Right forelimb (tissue), 1 donor: ENCODE measurements at places on chromosomes 7 and 10.

- DNase-seq = no peak
These were observed 478 bp upstream of the ZNF22 start for GRCh38 chr10:45000138-45000751.

DNA sequence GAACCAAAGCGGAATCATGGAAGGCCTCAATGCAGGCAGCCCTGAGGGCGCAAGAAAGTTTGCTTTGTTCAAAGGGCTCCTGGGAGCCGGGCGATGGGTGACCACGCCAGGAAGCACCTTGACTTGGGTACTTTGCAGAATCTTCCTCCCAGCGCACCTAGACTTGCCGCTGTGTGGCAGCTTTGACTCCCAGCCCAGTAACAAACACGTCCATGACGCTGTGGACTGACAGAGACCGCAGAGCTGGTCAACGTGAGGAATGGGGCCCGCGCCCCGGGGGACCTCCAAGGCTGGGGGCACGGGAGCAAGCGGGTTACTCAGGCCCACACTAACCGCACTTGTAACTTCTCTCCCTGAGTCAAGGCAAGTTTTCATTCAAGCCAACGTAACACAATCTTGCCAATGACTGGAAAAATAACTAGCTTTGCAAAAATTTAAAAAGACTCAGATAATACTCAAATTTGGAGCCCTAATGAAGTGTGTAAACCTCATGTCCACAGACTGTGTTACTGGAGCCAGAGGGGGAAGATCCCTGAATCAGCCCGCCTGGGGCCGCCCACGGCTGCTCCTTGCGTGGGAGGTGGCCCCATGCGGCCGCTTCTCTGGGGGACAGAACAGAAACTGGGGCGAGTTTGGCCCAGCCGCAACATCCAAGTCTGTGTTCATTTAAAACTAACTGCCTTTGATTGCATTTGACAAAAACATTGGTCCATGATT, 130.8 kb downstream of the DNAJB6 start:
- no peak for DNase-seq

DNA sequence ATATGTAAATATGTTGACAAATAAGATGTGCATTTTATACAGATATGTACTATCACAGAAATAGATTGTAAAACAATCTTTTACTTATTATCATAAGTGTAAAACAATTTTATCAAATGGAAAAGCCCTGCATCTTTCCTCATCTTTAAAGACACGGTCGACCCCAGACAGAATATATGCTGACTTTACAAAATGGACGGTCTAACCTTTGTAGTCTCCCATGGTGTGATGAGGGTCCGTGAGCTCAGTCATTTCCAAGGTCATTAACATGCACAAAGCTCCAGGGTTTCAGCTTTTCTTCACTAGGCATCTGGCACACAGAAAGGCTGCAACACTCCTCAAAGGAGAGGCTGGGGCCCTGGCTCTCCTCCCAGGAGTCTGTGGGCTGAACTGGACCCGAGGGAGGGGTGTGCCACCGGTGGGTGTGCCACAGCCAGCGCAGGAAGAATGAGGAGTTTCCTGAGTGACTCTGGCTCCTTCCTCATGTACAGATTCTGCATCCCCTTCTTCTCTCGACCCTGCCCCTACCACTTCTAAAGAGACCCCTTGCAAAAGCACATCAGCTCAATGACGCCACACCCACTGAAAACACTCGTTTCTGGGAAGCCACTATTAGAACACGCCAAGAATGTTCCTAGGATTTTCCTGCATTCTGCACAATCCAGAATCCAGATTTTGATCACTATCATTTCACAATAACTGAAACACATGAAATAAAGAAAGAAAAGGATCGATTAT, 26.2 kb upstream of the ABLIM1 start:
- peak; percentile 65 for DNase-seq

- DNase-seq = peak; percentile 64
These were observed 55.4 kb downstream of the LYZL1 start for GRCh38 chr10:29344073-29344820.

- DNase-seq = peak; percentile 71
These were observed 17.7 kb downstream of the CLIP2 start for GRCh38 chr7:74306730-74307469.

- DNase-seq = no peak
These were observed 154.6 kb downstream of the FOXP2 start for GRCh38 chr7:114569220-114569619.

DNA sequence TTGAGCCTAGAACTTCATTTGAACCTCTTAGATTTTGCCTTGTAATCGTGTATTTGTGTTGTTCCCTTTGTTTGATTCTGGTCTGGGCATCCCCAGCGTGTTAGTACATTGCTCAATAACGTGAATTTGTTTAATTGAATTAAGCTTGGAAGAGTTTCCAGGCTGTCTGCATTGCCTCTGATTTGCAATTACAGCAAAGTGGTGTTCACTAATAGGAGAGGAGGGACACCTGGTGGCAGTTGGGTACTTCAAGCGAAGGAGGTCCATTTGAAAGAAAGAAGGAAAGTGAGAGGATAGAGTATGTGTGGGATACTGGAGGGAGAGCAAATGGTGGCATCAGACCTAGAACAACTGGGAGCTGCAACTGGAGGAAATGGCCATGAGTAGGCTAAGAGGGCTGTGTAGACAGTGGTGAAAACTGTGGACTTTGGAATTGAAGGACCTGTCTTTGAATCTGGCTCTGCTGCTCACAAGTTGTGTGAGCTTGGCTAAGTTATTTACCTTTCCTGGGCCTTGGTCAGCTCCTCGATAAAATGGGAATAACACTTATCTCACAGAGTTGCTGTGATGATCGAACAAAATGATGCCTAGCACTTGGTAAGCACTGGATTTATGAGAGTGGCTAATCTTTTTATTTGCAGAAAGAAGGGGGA, 15.1 kb downstream of the LSMEM1 start:
- peak; percentile 51 for DNase-seq

- no peak for DNase-seq
These were observed 36.3 kb downstream of the MKX start for GRCh38 chr10:27709304-27709703.

GRCh38 chr10:48457949-48458661, 146.8 kb downstream of the ARHGAP22 start:
- DNase-seq = no peak

DNA sequence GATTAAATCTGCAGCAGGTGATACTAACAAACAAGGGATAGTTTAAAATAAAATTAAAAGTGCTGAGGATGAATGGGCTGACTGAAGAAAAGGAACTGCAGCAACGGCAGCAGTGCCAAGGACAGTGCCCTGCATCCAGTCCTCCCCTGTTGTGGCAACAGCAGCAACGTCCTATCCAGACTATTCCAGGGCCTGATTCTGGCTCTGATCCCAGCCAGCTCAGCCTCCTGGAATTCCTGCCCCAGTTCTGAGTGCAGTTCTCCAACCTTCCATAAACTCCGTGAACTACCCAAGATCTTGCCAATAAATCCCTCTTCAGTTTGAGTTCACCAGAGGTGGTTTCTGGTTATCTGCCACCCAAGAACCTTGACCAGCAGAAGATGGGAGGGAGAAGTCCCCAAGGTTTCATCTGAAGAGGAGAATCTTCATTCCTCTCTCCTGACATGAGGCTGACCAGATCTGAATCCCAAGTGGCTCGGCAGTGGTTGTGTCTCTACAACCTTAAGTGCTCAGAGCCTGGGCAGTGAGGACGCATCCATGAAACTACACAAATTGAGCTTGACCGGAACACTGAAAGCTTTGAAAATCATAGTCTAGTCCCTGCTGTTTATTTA, 115.8 kb downstream of the SORBS1 start:
- no peak for DNase-seq

DNA sequence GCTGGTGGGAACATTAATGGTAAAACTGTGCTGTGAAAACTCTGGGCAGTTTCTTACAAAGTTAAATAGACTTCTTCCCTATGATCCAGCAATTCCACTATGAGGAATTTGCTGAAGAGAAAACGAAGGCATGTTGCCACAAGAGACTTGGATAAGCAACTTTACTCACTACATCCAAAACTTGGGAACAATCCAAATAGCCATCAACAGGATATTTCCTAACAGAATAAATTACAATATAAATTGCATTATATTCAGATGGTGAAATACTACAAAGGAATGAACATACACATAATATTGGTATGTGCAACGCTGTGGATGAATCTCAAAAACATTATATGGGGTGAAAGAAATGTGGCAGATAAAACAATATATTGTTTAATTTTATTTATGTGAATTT, 21.4 kb upstream of the MKI67 start:
- DNase-seq = no peak

GRCh38 chr10:35934642-35934995, 292.5 kb upstream of the FZD8 start:
- DNase-seq = peak; percentile 73

DNA sequence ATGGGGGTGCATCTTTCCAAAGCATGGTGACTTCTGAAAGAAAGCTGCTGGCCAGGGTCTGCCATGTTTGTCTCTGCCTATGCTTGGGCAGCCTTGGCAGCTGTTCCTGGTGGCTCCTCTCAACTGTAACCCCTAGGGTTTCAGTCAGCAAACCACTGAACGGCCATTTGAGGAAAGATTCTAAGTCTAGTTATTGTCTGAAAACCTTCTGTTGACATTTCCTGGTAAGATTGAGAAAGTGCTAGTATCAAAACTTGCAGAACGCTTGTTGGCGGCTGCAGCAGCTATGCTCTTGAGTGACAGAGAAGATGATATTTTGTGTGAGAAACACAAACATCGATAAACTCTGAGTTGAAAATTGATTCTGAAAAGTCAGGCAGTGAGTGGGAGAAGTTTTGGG, 523.1 kb downstream of the LRMDA start:
- no peak for DNase-seq

GRCh38 chr10:38174336-38174735, 80.2 kb downstream of the ZNF37A start:
- DNase-seq = no peak

- DNase-seq = no peak
These were observed 104.6 kb upstream of the DNAJB12 start for GRCh38 chr10:72459301-72459700.

GRCh38 chr7:3274131-3274530, 26.9 kb upstream of the SDK1 start:
- DNase-seq = no peak

- DNase-seq = no peak
These were observed 135.8 kb upstream of the GPR26 start for GRCh38 chr10:123530166-123530870.

DNA sequence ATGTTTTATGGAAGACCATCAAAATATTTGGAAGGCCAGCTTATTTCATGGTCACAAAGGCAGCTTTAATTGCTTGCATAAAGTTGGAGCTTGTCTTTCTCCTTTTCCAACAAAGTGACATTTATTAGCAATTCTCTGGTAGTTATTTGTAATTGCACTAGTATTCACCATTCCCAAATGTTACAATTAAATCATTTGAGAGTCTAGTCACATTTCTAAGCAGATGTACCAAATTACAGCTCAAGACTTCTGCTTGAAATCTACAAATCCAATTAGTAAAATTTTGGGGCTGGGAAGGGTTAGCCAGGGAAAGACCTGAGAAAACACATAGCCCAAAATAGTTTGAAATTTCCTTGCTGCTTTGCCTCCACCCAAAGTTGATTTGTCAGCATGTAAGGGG, 376.1 kb upstream of the LRGUK start:
- DNase-seq = no peak

GRCh38 chr7:86916277-86916825, 143.1 kb downstream of the ELAPOR2 start:
- no peak for DNase-seq

- no peak for DNase-seq
These were observed 179.8 kb upstream of the SHH start for GRCh38 chr7:155992107-155992506.

DNA sequence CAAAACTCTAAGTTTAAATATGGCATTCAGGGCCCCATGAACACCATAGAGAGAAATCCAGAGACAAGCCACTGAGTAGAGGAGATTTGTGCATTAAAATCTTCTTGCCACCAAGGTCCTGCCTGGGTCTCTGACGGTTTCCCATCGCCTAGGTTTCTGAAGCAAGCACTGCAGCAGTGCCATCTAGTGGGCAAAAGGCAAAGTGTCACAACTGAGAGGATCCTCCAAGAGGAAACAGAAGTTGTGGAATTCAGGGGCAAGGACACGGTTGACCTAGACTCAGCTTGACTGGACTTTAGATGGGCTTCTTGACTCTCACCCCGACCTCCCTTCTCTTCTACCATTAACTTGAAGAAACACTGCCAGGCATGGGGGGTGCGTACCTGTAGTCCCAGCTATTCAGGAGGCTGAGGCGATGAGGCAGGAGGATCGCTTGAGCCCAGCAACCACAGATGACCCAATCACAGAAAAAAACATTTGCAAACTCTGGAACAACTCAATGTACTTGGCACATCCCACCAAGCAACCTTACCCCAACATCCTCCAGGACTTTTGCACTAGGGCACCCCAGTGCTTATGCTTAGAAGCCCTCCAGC, 604.1 kb downstream of the GALNT17 start:
- peak; percentile 82 for DNase-seq
